ENCODE measurements at places on chromosomes 2 and 18. TPM values are rescaled to one million over a fixed set of nuclear protein-coding genes. Genes with fewer than 3 reads are reported as not detected.

Gene RAB6C
- not detected for total RNA-seq

- peaks cover 5% of the 10 kb centered on the region for H3K36me3 ChIP-seq
- no peak overlapping the region for H3K27ac ChIP-seq
- DNase-seq: no peak
- H3K27me3 ChIP-seq: peaks cover 51% of the 10 kb centered on the region
- H3K4me1 ChIP-seq: no peaks in the 10 kb centered on the region
Measured at GRCh38 chr2:210188755-210189154, 17.5 kb upstream of the KANSL1L start.

DNA sequence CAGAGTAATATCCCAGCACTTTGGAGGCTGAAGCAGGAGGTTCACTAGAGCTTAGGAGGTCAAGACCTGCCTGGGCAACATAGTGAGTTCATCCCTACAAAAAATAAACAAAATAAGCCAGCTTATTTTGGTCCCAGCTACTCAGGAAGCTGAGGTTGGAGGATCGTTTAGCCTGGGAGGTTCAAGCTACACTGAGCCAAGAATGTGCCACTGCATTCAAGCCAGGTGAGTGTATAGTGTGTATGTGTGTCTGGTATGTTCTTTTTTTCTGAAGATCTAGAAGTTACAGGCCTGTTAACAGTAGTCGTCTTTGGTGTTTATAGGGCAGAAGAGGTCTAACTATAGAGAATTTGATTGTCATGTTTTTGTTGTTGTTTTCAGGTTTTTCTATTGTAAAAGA lies 40.2 kb downstream of the ZC3H15 start:
- H3K4me3 ChIP-seq: no peak overlapping the region
- H3K4me1 ChIP-seq: peaks cover 17% of the 10 kb centered on the region
- H3K27me3 ChIP-seq: no peaks in the 10 kb centered on the region
- H3K27ac ChIP-seq: no peak overlapping the region

Gene ABCB11
- not detected for total RNA-seq

GRCh38 chr2:20578895-20579825 lies 71.7 kb downstream of the HS1BP3 start:
- no peak overlapping the region for H3K4me3 ChIP-seq
- peak overlapping the region; percentile 92 for H3K27ac ChIP-seq
- H3K36me3 ChIP-seq: no peaks in the 10 kb centered on the region
- peaks cover 48% of the 10 kb centered on the region for H3K4me1 ChIP-seq
- peak; percentile 92 for DNase-seq
- H3K27me3 ChIP-seq: no peaks in the 10 kb centered on the region

GRCh38 chr2:174972924-174973323 lies 32.3 kb downstream of the CHN1 start:
- DNase-seq: no peak
- H3K4me1 ChIP-seq: peaks cover 26% of the 10 kb centered on the region
- H3K4me3 ChIP-seq: no peak overlapping the region
- H3K27me3 ChIP-seq: no peaks in the 10 kb centered on the region
- peaks cover 4% of the 10 kb centered on the region for H3K36me3 ChIP-seq

DNA sequence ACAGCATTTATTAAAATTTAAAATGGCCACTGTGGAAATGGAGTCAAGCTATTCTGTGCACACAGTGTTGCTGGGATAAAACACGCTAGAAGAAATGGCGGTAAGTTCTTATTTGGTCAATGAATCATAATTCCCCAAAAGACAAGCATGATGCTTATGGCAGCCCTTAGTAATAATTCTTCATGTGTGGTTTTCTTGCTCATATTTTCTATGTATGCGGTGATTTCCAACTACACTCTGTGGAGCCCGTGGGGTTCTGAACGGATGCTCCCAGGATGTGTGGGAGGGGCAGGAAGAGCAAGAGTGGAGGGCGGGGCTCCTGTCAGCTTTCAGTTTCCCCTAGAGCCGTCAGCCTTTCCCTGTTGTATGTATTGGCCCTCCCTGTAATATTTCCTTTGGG lies 91.7 kb upstream of the RMDN2 start:
- no peak overlapping the region for H3K27ac ChIP-seq
- H3K4me3 ChIP-seq: no peak overlapping the region
- no peaks in the 10 kb centered on the region for H3K36me3 ChIP-seq
- no peak for DNase-seq
- peaks cover 33% of the 10 kb centered on the region for H3K4me1 ChIP-seq

Gene ALPP
- not detected for total RNA-seq

Gene SERPINB4
- not detected for total RNA-seq

DNA sequence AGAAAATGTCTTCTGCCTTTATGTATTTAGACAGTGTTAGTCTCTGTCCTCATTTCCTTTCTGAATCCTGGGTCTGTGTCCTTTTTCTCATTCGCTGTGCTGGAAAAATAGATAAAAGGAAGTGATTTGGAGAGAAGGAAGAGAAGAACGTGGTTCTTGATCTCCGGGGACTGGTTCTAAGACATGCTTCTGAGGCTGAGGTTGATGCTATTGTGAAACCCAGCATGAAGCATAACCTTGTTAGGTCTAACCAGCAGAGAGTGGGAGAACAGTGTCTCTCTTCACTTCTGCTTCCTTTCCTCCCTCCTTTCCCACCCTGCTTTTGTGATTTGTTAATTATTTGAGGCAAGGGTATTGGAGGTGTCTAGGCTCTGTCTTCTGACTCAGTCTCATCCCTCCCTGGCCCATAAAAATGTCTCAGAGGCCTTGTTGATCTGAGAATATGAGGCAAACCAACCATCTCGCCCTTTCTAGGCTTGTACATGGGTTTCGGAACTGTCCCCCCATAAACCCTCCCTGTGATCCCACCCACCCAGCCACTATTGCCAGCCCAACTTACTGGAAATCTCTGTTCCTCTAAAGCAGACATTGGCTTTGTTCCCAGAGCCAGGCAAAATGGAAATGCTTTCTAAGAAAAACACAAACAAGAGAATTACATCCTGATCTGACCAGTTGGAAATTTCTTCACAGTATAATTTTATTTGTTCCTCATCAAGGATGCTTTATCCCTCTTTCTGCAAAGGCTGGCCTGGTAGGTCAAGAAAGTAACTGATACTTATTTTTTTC lies 360.6 kb upstream of the TNP1 start:
- H3K4me3 ChIP-seq: no peak overlapping the region
- H3K27ac ChIP-seq: peak overlapping the region; percentile 51
- no peak for DNase-seq
- H3K4me1 ChIP-seq: peaks cover 36% of the 10 kb centered on the region

GRCh38 chr2:10079870-10080535 lies at the start of gene CYS1:
Gene CYS1 (minus strand): TSS chr2:10080411. CDS start chr2:10080223, 188 bp downstream.
- peak within 1 kb of the TSS; percentile 80 for H3K4me3 ChIP-seq
- DNase-seq: no peak
- peaks cover 42% of the 10 kb centered on the region for H3K27me3 ChIP-seq
- H3K27ac ChIP-seq: peak within 1 kb of the TSS; percentile 93

Gene CLEC4F
- total RNA-seq: not detected

Gene LHCGR
- not detected for total RNA-seq

DNA sequence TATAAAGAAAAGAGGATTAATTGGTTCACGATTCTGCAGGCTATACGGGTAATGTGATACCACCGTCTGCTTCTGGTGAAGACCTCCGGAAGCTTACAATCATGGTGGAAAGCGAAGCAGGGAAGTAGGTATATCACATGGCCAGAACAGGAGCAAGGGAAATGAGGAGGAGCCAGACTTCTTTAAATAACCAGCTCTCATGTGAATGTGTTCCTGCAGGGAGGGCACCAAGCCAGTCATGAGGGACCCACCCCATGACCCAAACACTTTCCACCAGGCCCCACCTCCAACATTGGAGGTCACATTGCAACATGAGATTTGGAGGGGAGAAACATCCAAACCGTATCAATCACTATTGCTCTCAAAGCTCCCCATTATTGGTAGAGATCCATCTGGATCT lies 61.8 kb downstream of the EFEMP1 start:
- H3K4me3 ChIP-seq: no peak overlapping the region
- no peaks in the 10 kb centered on the region for H3K36me3 ChIP-seq
- H3K27ac ChIP-seq: peak overlapping the region; percentile 75
- H3K27me3 ChIP-seq: no peaks in the 10 kb centered on the region

GRCh38 chr2:236107942-236108625 lies 60.1 kb downstream of the GBX2 start:
- peaks cover 2% of the 10 kb centered on the region for H3K36me3 ChIP-seq
- no peak for DNase-seq
- no peak overlapping the region for H3K4me3 ChIP-seq

Gene B4GALT6
- 13.9 TPM for total RNA-seq

DNA sequence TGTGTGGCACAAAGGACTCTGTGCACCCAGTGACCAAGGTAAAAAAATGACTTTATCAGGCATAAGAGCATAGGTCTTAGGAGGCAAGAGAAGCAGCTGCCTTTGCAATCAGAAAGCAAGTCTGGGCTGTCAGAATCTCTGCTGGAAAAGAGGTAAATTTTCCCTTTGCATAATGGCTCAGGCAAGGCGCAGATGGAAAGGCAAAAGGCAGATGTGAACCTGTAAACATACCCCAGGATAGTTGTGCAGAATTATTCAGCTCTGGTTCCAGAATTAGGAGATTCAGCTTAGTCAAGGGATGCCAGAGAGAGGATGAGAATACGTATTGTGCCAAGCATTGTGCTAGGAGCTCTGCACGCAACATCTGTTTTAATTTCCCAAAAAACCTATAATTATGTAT lies 258.7 kb downstream of the CLIP4 start:
- H3K4me3 ChIP-seq: no peak overlapping the region
- no peaks in the 10 kb centered on the region for H3K36me3 ChIP-seq
- no peaks in the 10 kb centered on the region for H3K27me3 ChIP-seq
- H3K27ac ChIP-seq: no peak overlapping the region
- no peaks in the 10 kb centered on the region for H3K4me1 ChIP-seq

- peak overlapping the region; percentile 51 for H3K27ac ChIP-seq
- no peaks in the 10 kb centered on the region for H3K27me3 ChIP-seq
- H3K4me3 ChIP-seq: no peak overlapping the region
- peaks cover 26% of the 10 kb centered on the region for H3K4me1 ChIP-seq
- DNase-seq: no peak
- no peaks in the 10 kb centered on the region for H3K36me3 ChIP-seq
Measured at GRCh38 chr18:25661831-25662230, 309.9 kb upstream of the ZNF521 start.

Gene MRO
- not detected for total RNA-seq

Gene TOGARAM2
- total RNA-seq: not detected

DNA sequence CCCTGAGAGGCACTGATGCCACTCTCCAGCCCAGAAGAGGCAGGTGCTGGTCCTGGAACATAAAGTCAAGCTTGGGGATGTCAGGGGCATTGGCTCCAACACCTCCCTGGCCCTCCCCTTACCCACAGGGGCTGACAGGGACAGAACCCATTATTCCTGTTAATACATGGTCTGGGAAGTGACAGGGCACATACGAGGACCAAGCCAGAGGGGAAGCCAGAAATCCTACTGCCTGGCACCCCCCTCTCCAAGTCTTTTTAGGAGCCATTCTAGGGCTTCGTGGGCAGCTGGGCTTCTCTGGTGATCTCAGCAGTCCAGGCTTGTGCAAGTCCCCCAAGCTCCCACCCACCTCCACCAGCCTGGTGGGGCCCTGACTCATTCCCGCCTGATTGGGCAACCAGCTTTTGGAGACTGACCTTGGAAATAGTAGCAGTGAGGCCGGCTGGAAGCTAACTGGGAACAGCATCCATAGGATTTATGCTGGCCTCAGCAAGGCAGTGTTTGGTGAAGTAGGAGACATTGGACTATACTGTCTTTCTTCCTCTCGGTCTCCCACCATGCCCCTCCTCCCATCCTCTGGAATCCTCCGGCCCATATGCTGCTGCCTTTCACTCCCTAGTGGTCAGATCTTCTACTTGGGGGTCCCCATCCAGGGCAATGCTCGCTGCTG lies 86.4 kb upstream of the HK2 start:
- no peak overlapping the region for H3K27ac ChIP-seq
- H3K27me3 ChIP-seq: peaks cover 3% of the 10 kb centered on the region
- H3K36me3 ChIP-seq: no peaks in the 10 kb centered on the region
- H3K4me3 ChIP-seq: no peak overlapping the region
- DNase-seq: no peak
- H3K4me1 ChIP-seq: peaks cover 20% of the 10 kb centered on the region

GRCh38 chr2:197908156-197908555 lies 103.8 kb downstream of the PLCL1 start:
- H3K4me1 ChIP-seq: peaks cover 10% of the 10 kb centered on the region
- no peak for DNase-seq
- H3K27me3 ChIP-seq: peaks cover 13% of the 10 kb centered on the region
- H3K36me3 ChIP-seq: no peaks in the 10 kb centered on the region

DNA sequence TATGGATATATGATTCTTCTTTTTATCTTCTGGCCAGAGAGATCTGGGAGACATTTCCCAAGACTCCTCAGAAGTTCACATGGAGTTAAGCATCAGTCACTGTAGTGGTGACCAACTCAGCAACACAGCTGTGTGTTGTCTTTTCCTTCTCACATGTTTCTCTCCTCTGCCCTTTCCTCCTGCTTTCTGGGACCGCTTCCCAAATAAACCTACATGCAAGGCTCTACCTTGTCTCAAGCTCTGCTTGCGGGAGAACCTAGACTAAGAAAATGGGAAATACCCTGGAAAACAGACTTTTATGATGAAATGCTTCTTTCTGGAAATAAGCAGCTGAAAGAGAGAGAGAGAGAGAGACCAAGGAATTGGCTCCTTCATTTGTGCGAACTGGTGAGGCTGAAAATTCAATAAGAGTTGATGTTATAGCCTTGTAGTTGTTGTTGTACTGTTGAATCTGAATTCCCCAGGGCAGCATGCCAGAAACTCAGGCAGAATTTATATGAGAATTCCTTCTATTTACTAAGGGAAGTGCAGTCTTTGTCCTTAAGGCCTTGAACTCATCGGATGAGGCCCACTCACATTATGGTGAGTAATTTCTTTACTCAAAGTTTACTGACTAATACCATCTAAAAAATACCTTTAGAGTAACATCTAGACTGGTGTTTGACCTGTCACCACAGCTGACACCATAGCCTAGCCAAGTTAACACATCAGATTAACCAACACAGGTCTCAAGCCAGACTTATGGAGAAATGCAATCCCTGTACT lies 22.7 kb upstream of the DSC1 start:
- H3K4me3 ChIP-seq: no peak overlapping the region
- DNase-seq: no peak
- H3K4me1 ChIP-seq: peaks cover 6% of the 10 kb centered on the region
- no peaks in the 10 kb centered on the region for H3K36me3 ChIP-seq
- H3K27me3 ChIP-seq: peaks cover 24% of the 10 kb centered on the region
- H3K27ac ChIP-seq: no peak overlapping the region

Gene PSMG2
- 68.1 TPM for total RNA-seq

GRCh38 chr2:55811048-55811447 lies 112.5 kb downstream of the EFEMP1 start:
- peaks cover 4% of the 10 kb centered on the region for H3K4me1 ChIP-seq
- no peaks in the 10 kb centered on the region for H3K36me3 ChIP-seq
- H3K27me3 ChIP-seq: peaks cover 16% of the 10 kb centered on the region
- H3K27ac ChIP-seq: no peak overlapping the region
